ENCODE measurements at places on chromosomes 12 and 14.

- no peak for DNase-seq
Observed at GRCh38 chr12:68798882-68799234, 9.1 kb upstream of the MDM2 start.

DNA sequence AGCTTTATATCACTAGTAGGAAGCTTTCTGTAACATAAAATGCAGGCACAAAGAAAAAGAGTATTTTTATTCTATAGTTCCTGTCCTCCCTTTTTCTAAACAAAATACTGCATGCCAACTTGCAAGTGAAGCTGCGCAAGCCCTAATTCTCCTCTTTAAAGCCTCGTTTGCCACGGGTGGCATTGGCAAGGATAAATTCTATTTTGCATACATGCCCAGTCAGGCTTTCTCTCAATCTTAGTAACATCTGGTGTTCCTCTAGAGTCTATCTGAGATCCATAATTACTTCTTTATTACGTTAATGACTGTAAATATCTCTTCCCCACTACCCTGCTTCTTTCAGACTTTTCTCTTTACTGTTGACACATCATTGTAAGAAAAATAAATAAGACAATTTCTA lies 97.1 kb upstream of the DAAM1 start:
- no peak for DNase-seq

GRCh38 chr14:104316121-104316722 lies 177.8 kb downstream of the KIF26A start:
- no peak for DNase-seq

- DNase-seq: no peak
Observed at GRCh38 chr14:63991833-63992232, 139.0 kb downstream of the SYNE2 start.

- peak; percentile 47 for DNase-seq
Observed at GRCh38 chr12:15131431-15131830, 89.8 kb downstream of the RERG start.

DNA sequence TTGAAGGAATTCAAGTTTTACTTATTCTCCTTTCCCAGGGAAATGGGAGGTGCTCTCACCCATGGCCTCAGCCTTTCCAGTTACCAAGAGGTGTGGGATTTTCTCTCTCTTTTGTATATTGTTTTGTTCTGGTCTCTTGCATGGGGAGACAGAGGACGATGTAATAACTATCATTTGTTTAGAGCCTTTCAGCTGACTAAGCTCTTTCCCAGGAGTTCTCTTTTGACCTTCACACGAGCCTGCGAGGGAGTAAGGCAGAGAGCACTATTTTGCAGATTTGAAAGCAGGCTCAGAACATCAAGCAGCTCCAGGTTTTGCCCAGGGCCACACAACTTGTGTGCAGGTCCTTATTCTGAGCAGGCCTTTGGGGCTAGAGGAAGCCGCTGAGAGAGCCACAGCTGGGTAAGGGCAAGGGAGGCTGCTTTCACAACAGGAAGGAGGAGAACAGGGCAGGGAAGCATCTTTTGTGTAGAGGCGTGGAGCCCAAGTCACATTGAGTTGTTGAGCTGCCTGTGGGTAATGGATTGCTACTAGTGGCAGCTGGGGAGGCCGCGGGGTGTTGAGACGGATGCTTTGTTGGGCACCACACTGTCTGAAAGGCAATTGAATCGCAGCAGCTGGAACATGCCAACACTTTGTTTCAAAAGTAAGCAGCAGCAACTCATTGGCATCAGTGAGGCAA lies 116.2 kb downstream of the PRMT8 start:
- DNase-seq: no peak

DNA sequence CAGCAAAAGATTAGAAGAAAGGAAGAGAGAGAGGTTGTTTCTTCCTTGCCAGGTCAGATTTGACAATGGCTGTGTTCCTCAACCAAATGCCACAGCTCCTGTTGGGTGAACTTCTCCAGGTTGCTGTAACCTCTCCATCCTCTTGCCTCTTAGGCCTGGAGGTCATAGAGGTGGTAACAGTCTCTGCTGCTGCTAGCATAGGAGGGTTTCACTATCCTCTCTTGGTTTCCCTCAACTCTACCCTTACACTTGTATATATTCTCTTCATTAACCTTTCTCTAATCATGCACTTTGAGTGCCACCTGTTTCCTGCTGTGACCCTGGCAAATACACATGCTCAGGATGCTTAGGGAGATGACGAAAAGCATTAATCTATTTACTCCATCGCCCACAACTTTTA lies 67.7 kb upstream of the HIF1A start:
- DNase-seq: no peak

GRCh38 chr12:110845339-110845682 lies 1.5 kb upstream of the CCDC63 start:
- DNase-seq: no peak

DNA sequence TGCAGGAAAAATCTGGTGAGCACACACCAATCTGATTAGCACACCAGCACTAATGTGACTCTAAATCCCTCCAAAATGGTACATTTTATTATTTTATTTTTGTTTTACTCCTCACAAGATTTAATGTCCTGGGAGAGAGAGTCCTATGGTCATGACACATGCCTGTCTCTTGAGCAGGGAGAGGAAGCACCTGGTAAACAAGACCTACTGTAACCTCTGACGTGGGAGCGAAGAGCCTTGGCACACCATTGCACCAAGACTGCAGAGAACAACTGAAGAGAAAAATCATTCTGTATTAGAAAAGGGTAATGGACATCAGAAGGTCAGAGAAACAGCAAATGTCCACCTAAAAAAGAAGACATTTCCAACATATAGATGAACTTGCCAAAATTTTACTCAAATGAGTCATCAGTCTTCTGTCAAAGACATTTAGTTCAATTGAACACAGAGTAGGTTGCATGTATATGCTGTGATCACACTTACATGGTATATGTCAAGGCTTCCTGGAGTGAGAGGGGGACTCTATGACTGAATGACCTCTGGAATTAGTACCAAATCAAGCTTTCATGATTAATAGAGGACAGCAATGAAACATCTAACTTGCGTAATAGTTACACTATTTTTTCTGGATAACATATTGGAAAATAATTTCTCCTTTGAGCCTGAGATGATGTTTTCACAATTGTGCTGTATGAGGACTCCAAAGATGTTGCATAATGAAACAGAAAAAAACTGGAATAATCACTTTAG lies 186.9 kb upstream of the FLRT2 start:
- DNase-seq: no peak

DNA sequence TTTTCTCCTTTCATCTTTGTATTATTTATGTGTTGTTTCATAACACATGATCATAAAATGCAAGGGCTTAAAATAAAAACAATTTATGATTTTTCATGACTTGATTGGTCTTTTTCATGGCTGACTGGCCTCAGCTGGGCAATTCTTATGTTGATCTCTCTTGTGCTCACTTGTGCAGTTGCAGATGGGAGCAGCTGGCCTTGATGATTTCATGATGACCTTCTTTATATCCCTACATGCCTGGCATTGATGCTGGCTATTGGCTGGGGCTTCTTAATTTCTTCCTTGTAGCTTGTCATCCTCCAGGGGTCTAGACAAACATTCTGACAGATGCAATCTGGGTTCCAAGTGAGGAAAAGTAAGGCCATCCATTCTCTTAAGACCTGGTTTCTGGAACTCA lies 1832.8 kb upstream of the FLRT2 start:
- DNase-seq: no peak

DNA sequence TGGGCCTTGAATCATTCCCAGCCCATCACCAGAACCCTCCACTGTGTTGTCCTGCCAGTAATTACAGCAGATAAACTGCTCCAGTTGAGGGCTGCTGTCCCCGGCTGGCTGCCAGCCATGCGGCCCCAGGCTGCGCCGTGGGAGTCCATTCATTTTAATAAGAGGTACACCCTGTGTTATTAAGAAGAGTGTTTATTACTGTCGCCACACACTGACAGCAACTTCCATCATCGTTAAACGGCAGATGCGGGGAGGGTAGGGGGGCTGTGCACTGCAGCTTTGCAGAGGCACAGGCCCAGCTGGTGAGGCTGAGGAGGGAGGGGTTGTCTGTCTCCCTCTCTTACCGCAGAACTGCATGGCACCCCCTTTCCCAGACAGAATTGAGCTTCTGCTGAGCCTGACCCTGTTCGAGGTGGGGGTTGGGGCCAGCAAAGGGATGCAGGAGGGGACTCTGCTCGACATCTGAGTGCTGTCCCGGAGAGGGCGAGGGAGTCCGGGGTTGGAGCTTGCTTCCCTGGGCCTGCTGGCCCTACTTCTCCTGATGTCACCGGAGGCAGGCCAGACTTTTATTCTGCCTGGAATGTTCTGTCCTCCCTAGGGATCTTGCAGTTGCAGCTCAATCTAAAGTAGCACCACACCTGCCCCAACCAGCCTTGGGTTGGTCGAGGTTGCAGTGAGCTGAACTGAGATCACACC lies 33.8 kb upstream of the GPATCH2L start:
- DNase-seq: no peak

- no peak for DNase-seq
Observed at GRCh38 chr14:79248771-79249170, 962.5 kb downstream of the DIO2 start.

DNA sequence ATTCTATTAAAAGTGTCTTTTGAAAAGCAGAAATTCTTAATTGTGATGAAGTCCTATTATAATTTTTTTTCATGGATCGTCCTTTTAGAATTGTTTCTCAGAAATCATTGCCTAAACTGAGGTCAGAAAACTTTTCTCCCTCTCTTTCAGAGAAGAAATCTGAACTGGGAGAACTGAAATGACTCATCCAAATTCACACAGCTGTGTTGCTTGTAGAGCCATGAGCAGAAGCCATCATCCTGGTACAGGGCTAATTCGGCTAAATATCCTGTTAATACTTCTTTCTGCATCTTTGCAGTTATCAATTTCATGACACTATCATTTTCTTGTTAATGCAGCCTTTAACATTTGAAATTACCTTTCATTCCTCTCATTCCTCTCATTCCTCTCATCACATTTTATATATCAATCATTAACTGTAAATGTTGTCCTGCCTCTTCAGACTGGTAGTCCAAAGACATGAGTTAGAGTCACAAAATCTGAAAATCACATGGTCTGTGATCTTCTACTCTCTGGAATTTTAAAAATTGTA lies 15.5 kb downstream of the SLC15A5 start:
- DNase-seq: peak; percentile 44

GRCh38 chr14:29376237-29376636 lies 551.4 kb downstream of the PRKD1 start:
- no peak for DNase-seq

GRCh38 chr12:114506651-114507050 lies 100.7 kb upstream of the TBX5 start:
- DNase-seq: no peak

DNA sequence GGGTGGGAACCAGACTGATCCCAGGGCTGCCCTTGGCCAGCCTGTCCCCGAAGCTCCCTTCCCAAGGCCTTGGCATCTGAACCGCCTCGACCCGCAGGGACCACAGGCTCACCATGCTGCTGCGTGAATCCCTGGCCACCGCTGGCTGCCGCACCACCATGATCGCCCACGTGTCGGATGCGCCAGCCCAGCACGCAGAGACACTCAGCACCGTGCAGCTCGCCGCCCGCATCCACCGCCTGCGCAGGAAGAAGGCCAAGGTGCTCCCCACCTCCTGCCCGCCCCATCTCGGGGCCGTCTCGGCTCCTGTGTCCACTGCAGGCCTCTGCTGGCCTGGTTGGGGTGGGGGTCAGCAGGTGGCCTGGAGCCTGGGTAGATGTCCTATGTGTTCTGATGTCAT lies 35.7 kb downstream of the KIF26A start:
- no peak for DNase-seq

DNA sequence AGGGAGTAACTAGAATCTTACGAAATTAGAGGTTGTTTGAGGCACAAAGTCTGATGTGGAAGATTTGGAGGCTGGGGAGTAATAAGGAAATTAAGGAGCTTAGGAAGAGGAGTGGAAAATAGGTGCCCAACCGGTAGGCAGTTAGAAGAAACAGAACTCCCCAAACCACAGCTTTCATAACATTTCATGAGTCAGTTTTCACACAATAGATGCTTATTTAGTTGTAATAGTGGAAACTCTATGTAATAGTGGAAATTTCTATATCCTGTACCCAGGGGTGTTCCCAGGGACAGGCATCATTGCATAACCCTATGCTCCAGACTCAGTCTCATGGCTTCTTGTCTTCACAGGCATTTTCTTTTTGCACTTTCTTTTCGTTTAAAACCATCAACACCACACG lies 8.3 kb downstream of the C3AR1 start:
- peak; percentile 49 for DNase-seq

DNA sequence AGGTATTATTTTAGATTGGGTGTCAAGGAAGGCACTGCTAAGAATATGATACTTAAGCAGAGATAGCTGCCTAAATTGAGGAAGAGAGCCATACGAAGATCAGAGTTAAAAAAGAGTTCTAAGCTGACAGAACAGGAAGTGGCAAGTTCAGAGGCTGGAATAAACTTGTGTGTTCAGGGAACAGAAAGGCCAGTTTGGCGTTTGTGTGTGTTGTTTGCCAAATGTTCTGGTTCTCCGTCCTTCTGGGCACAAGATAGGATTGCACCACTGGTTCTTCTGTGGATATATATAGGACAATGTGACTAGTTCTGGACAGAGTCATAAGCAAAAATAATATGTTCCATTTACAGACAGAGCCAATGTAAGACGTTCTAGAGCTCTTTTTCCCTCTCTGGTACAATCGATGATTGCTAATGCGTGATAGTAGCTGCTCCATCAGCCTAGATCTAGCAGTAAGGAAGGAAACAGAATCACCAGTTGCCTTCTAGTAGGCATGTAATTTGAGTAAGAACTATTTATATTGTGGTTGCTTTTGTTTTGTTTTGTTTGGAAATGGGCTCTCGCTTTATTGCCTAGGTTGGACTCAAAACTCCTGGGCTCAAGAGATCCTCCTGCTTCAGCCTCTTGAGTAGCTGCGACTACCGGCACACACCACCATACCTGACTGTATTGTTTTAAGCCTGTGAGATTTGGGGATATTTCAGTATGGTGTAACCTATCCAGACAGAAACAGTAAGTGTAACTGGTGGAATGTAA lies 7.4 kb downstream of the BBS10 start:
- DNase-seq: no peak

- DNase-seq: no peak
Observed at GRCh38 chr12:3328571-3328970, 162.4 kb upstream of the PRMT8 start.

DNA sequence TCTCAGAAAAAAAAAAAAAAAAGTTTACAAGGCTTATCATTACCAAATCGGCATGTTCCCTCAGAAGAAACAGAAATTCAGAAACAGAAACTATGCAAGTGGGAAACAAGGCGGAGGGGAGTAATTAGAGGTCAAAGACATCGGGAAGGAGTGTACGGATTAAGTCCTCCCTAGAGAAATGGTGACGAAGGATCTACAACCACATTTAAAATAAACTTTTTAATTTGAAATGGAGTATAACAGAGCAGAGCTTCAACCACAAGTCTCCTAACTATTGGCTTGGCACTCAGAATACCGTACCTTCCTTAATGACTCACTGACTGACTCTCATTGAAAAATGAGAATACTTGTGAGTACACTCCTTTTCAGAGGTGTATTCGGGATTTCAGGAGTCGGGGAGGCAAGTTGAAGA lies 908 bp downstream of the ENTPD5 start:
- peak; percentile 88 for DNase-seq

- no peak for DNase-seq
Observed at GRCh38 chr12:87467936-87468335, 561.3 kb downstream of the C12orf50 start.

GRCh38 chr12:31590642-31591379 lies at the start of gene DENND5B:
TSS of gene DENND5B (minus strand) at chr12:31591136. CDS start at chr12:31590832, 304 bp downstream.
- no peak for DNase-seq

GRCh38 chr14:52678591-52678990 lies 16.8 kb downstream of the ERO1A start:
- DNase-seq: no peak

Measured in renal cortical epithelial cell (primary cell).